Hematopoietic multipotent progenitor cell treated with erythropoietin and hydrocortisone succinate and interleukin-3 and kit ligand, for 6 days (in vitro differentiated cells): ENCODE measurements at places on chromosomes 2 and 18.

DNA sequence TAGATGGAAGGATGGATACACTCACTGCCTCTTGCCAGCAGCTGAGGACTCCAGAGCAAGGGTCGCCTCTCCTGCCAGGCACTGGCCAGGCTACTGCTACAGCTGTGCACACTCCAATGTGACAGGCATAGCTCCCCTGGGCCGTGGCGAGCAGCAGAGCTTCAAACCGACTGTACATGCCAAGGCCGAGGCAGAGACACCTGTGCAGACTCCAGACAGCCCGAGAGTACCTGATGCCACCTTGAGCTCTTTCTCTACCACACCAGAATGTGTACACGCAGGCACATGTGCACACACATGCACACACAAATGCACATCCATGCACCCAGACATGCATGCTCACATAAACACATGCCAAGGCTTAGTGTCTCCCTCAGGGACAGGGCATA is 508.3 kb upstream of the MYT1L start:
- DNase-seq, result no peak

DNA sequence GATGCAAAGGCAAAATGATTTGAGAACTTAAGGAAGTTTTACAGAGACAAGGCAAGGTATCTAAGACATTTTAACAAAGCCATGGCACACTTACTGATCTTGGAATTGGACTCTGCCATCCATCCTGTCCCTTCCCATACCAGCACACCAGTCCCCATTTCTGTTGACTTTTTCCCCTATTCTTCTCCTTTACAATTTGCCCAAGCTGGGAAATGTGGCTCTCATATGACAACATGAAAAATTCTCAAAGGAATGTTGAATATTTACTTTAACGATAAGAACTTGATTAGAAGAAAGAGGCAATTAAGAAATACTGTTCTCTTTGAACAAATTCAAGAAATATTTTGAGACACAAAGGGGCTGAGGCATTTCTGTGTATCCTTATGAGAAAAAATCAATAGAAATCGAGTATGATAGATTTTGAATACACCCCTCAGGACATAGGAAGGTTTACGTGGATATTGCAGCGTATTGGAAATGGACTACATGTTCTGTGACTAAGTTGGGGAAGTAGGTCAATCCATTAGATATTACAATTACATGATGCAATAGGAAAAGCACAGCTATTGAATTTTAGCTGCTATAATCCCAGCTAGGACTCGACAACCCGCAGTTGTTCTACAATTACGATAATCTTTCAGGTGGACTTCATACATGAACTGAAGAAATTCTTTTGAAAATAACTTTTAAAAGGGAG is 201.6 kb downstream of the TRIB2 start:
- no peak for DNase-seq

DNA sequence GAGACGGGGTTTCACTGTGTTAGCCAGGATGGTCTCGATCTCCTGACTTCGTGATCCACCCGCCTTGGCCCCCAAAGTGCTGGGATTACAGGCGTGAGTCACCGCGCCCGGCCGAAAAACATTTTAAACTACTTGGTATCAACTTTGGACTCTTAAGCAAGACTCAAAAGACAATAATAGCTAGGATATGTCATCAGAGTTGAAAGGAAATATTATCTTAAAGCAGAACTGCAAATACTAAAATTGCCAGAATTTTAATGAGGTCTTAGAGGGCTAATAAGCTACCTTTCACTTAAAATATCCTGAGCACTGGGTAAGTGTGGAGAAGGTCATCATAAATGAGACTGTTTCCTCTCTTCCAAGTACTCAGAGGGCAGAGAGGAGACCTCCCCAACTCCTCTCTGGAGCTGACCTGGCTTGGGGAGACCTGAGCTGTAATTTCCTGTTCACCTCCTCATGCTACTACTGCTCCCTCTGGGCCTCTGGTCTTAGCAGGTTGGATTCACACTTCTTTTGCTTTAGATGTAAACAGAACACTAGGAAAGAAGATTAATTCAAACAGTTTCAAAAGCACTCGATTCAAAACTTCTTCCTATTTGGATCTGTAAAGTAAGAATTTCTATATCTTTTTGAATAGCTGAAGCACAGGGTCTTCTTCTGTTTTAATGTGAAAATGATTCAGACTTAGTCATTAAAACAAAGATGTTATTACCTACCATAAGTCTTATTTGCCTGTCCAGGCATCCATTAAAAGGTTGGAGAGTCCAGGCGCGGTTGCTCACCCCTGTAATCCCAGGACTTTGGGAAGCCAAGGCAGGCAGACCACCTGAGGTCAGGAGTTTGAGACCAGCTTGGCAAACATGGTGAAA is 16.5 kb downstream of the CNRIP1 start:
- no peak for DNase-seq

DNA sequence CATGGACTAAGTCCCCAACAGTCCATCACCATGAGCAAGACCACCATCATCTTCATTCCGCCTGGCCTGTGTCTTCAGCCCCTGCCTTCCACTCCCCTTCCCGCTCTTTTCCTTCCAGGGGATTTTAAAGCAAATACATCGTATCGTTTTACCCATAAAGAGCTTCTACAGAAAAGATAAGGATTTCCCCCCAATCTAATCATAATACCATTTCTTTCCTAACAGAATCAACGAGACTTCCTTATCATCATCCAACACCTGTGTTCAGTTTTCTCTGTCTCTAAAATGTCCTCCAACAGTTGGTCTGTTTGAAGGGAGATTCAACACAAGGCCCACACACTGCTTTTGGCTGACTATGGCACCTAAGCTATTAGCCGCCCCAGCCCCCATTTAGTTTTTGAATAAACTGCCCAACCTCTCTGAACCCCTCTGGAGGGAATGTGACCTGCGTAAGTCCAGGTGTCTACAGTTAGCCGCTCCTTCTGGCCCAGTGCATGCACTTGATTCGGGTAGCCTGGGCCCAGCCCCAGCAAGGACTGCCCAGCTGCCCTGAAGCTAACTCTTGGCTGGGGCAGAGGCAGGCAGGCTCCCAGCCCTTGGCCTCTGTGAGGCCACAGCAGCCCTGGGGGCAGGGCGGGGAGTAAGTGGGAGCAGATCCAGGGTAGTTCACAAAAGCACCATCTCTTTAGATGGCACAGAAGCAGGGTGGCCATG is 25.3 kb upstream of the SEMA4C start:
- peak; percentile 91 for DNase-seq

- no peak for DNase-seq
Observed at GRCh38 chr2:105813405-105813804, 68.7 kb downstream of the NCK2 start.

DNA sequence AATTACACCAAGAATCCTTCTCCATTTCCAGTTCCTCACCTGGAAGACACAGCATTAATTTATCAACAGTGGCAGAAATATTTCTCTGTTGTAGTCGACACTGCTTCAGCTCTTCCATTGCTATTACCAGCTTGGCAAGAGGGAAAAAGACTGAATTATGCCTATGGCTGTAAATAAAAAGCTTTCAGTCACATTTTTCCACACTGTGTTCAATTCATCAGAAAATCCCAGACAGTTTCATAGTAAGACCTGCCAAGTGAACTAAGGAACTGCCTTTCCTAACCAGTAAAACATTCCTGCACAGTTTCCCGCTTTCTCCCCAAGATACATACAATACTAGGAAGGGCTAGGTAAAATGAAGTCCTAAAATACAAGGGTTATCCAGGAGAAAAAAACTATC is 94.7 kb downstream of the EXOC6B start:
- DNase-seq, result no peak

DNA sequence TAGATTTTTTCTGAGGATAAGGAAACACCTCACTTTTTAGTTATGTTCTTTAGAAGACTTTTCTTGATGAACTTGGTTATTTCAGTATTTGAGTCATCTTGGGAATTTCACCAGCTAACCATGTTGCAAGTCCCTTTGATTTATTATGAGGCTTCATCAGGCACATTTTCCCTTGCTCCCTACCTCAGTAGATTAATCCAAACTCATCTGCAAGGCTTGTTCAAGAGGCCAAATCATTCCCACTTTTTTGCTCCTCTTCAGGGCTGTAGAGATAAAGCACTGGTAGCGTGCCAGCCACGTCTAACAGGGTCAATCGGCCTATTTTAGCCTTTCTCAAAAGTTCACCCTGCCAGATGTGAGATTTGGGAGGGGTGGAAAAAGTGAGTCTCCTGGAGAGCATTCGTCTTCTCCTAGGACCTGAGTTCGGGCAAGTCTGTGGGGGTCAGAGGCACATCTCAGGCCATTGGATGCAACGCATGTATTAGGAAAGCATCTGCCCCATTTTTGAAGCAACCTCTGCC is 120.3 kb downstream of the RDH14 start:
- DNase-seq, result no peak

GRCh38 chr2:204069804-204070203 is 133.2 kb downstream of the ICOS start:
- DNase-seq, result no peak

GRCh38 chr2:85160966-85161960 is 28.1 kb downstream of the TCF7L1 start:
- no peak for DNase-seq

GRCh38 chr2:136206613-136207012 is 88.7 kb upstream of the CXCR4 start:
- no peak for DNase-seq

- no peak for DNase-seq
Observed at GRCh38 chr18:36503477-36503876, 206.0 kb downstream of the FHOD3 start.

GRCh38 chr2:196520605-196521004 is 118.9 kb upstream of the CCDC150 start:
- DNase-seq, result no peak

- no peak for DNase-seq
Observed at GRCh38 chr2:85422072-85422457, 3.6 kb downstream of the SH2D6 start.

DNA sequence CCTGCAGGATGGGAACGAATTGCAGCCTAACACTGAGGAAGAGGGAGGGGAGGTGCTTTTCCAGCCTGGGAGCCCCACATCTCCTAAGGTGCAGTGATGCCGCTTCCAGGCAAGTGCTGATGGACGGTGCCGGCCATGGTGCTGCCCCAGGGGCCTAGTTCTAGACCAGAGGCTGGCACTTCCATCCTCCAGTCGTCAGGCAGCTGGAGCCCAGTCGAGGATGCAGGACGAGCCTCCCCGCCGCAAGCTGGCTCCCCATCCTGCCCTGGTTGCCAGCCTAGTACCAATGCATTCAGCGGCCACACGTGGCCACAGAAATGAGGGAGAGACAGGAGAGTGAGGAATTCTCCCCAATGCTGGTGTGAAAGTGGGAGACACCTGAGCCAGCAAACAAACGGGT is 413.5 kb downstream of the ZNF516 start:
- no peak for DNase-seq

GRCh38 chr2:217672472-217672871 is 330.3 kb downstream of the TNS1 start:
- no peak for DNase-seq

DNA sequence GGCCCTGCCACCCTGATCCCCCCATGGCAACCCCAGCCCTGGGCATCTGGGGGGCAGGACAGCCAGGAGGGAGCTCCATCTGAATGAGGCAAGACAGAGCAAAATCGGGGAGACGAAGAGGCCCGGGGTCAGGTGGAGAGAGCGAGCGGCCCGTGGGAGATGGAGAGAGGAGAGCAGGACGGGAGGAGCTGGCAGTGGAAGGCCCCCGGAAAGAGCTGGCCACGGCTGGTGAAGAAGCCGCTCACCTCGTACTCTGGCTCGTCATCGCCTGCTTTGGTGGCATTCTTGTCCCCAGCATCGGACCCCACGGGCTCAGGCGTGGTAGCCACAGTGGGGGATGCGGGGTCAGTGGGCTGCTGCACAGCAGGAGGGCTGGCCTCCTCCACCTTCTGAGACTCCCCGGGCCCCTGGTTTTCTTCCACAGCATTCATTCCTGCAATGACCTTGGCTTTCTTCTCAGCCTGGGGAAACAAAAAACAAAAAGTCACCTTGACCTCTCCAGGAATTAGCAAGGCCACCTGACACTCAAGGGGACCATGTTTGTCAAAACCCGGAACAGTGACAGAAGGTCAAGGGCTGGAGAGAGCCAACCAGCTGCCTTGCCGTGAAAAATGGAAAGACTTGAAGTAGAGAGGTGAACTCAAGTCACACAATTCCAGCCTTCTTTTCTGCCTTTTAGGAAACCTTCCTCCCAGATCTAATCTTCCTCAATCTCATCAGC is 79.6 kb upstream of the POMC start:
- no peak for DNase-seq

DNA sequence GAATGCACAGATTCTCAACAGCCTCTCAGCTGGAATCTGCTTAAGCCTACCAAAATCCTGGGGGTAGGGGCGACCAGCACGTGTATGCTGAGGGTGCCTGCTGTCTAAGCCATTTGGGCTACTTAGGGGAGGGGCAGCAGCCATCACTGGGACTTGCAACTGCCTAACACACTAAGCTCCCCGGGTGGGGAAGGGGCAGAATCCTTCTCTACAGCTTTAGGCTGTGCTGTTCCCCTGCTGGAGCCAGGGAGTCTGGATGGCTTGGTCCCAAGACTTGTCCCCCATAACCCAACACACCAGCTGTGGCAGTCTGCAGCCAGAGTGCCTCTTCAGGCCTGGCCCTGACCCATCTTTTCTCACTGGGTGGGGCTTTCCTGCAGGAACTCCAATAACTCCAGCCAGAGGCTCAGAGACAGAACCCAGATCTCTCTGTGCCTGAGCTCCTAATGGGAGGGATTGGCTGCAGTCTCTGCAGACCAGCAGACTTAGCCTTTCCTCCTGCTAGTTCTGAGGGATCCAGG is 305.4 kb upstream of the RND3 start:
- DNase-seq, result no peak

DNA sequence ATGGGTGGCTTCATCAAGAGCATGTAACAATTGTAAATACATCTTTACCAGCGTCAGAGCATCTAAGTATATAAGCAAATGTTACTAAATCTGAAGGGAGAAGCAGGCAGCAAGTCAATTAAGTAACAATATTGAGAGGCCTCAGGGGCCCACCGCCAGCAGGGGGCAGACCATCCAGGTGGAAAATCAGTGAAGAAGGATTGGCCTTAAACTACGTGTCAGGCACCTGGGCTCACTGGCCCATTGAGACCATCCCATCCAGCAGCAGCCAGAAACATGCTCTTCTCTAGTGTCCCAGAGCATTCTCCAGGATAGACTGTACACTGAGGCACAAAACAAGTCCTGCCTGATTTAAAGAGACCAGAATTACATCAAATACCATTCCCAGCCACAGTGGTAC is 96.2 kb upstream of the SNTG2 start:
- DNase-seq, result peak; percentile 46

DNA sequence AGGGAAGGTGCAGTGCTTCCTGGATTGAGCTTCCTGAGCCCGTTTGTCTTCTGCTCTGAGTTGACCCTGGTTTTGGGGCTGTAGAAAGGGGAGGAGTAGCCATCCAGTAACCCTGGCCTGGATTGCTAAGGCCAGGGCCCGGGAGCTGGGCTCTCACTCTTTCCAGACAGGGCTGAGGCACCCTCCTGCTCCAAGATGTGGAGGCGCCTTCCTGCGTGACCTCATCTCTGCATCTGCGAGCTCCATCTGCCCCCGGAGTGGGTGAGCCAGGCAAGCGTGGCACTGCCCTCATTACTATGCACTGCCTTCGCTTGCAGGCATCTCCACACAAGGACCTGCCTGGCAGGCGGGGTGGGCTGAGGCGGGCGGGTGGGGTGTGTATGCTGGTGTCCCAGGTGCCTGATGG is 58.0 kb downstream of the RAB31 start:
- no peak for DNase-seq
